ENCODE measurements at places on chromosomes 2 and 18. TPM values are rescaled to one million over a fixed set of nuclear protein-coding genes. Genes with fewer than 3 reads are reported as not detected.

FSHR gene
- not detected for total RNA-seq

LMAN2L gene
- total RNA-seq, result 7.9 TPM

CRYBA2 gene
- total RNA-seq, result not detected

- no peak for DNase-seq
These were observed 103.3 kb downstream of the METTL4 start for GRCh38 chr18:2468051-2468450.

DNA sequence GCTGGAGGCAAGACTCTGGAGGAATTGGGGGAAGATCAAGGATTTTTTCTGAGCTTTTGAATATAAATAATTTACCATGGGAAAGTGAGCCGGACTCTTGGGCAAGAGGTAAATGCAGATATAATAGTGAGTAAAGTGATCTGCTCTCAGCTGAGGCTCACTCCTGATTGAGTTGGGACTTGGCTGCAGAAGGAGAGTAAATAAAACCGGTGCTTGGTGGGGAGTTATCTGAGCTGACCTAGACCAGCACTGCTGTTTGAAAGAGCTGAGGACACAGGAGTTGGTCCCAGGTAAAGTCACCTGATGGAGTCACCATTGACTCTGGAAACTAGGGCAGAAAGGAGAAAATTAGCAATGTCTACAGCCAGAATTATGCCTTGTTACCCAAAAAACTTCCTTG is 57.3 kb upstream of the LRPPRC start:
- no peak for DNase-seq

GRCh38 chr2:1817256-1818051 is 73.1 kb upstream of the PXDN start:
- DNase-seq, result peak; percentile 54

- DNase-seq, result no peak
These were observed 532 bp upstream of the COL3A1 start for GRCh38 chr2:188973641-188974040.

GRCh38 chr2:127577503-127577902 is 42.0 kb downstream of the MYO7B start:
- DNase-seq, result no peak

DNA sequence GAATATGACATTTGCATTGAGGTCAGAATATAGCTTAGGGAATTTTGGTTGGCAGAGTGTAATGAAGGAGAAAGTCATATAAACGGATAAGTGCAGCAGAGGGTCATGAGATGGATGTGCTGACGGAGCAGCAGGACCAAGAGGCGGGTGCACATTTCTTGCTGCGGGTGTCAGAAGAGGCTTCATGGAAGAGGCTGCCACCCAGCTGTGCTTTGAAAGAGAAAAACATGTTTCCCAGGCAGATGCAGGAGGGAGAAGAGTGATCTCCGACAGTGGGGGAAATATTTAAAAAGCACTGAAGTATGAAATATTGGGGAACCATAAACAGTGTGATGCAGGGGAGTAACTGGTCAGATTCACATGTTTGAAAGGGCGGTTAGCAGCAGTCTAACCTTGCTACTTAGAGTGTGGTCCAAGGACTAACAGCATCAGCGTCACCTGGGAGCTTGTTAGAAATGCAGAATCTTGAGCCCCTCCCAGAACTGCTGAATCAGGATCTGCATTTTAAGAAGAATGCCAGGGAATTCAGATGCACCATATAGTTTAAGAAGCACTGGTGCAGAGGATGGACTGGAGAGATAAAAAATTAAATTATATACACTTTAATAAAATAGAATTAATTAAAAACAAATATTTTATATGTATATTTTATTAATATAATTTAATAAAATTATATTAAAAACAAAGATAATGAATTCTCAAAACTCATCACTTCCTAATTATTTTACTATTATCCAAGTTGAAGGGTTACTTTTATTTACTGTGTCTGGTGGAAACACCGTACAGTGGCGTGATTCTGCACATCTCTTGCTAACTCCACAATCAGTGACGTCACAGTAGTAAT is 36.1 kb upstream of the SCYGR1 start:
- DNase-seq, result no peak

- no peak for DNase-seq
These were observed 238.8 kb upstream of the MYT1L start for GRCh38 chr2:2569836-2570235.

- no peak for DNase-seq
These were observed 85.7 kb downstream of the SEPTIN10 start for GRCh38 chr2:109527846-109528705.

DNA sequence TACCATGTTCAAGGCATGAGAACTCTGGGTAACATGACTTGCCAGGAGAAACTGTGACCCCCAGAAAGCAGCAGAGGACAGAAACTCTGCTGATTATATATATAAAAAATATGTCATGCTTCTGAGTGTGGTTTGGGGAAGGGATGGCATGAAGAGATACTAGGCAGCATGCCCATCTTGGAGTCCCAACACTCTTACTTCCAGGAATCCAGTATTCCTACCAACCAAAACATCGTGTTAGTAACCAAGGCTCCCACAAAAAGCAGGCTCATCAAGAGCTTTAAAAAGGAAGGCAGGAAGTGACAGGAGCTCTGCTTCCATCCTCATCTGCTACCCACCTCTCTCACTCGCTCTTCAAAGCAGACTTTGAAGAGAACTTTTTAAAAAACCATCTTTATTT is 31.6 kb upstream of the TWIST2 start:
- no peak for DNase-seq
